Stimulated activated CD8-positive, alpha-beta memory T cell treated with anti-CD3 and anti-CD28 coated beads, Interleukin-4, amount 100 ng/mL, for 1 hour (primary cell): ENCODE measurements at places on chromosomes 12 and 14.

DNA sequence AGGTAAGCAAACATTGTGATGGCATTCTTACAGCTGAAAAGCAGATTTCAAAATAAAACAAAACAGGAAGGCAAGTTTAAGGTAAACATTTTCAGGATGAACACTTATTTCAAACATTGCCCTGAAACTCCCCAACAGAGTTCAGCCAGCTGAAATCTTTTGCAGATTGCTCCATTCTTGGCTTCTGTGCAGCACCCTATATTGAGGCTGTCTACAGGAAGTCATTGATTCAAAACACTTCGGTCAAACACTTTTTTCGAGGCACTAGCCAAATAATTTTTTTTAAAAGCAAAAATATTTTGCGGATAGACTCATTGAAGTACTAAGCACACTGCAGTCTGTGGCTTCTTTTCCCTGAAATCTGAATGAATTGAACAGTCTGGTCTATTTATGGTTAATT is 318.1 kb upstream of the PDE3A start:
- no peak for DNase-seq

- no peak for DNase-seq
Measured at GRCh38 chr12:6052206-6052939, 72.1 kb downstream of the VWF start.

- DNase-seq = no peak
Measured at GRCh38 chr14:75627406-75627805, 33.3 kb downstream of the ERG28 start.

GRCh38 chr14:95267306-95267705 is 52.4 kb downstream of the CLMN start:
- no peak for DNase-seq

DNA sequence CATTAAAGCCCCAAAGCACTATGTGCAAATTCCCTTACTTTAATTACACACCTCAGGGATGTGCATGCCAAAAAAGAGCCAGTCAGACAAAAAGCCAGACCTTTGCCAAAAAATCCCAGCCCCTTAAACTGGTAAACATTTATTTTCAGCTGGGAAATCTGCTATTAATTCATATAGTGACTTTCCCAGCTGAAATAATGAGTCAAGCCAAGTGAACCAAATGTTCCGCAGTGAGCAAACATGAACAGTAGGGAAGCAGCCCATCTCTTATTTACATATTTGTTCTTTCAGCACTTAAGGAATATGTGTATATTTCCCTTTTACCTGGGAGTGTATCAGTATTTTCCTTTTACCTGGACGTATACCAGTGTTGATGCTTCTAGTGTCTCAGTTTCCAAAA is 44.0 kb upstream of the OTX2 start:
- DNase-seq = no peak

DNA sequence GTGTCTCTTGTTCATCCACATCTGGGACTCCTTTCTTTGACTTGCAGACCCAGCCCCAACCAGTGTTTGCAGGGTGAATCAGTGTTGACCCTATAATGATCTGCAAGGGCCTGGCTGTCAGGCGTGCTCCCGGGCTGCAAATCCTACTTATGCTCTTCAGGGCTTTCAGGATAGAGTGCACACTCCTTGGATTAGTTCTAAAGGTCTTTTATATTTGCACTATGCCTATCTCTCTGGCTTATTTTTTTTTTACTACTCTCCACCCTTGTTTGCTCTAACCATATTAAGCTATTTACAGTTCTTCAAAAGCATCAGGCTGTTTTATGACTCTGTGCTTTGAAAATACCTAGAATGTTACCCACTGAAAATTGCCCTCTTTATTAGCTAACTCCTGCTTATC is 4.3 kb upstream of the PRICKLE1 start:
- DNase-seq = no peak

- DNase-seq = no peak
Measured at GRCh38 chr12:18400186-18400585, 138.9 kb downstream of the PIK3C2G start.

DNA sequence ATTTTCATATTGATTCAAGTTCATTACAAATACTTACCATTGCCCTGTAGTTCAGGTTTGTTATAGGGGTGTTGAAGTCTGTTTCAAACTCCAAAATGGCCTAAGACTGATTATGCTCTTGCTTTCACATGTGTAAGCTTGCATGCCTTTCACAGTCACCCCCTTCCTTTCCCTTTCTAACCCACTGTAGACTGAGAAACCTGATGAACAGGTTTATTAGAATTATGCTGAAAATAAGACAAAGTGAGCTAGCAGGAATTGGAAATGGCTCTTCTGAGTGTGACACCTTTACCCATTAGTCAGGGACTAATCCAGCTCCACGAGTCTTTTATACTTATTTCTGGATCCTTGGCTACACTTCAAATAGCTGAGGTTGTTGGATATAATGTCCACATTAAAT is 38.9 kb downstream of the FBXO33 start:
- no peak for DNase-seq

GRCh38 chr12:27101290-27101689 is 18.9 kb upstream of the C12orf71 start:
- no peak for DNase-seq

- no peak for DNase-seq
Measured at GRCh38 chr14:49314737-49315136, 271.4 kb downstream of the RPS29 start.

GRCh38 chr12:18591473-18591872 is 146.3 kb downstream of the PLCZ1 start:
- no peak for DNase-seq

- no peak for DNase-seq
Measured at GRCh38 chr14:73188501-73188911, 48.8 kb upstream of the PAPLN start.

GRCh38 chr14:74983343-74983742 is 19.4 kb upstream of the EIF2B2 start:
- DNase-seq = no peak

- DNase-seq = no peak
Measured at GRCh38 chr14:51931308-51931707, 58.0 kb upstream of the RTRAF start.

GRCh38 chr14:105123981-105124765 is 44.4 kb downstream of the JAG2 start:
- no peak for DNase-seq

GRCh38 chr12:21073822-21074460 is 57.1 kb upstream of the SLCO1B1 start:
- DNase-seq = no peak

- no peak for DNase-seq
Measured at GRCh38 chr12:131950182-131950913, 606 bp downstream of the EP400 start.

- DNase-seq = no peak
Measured at GRCh38 chr12:14880890-14881453, 4.7 kb downstream of the MGP start.

DNA sequence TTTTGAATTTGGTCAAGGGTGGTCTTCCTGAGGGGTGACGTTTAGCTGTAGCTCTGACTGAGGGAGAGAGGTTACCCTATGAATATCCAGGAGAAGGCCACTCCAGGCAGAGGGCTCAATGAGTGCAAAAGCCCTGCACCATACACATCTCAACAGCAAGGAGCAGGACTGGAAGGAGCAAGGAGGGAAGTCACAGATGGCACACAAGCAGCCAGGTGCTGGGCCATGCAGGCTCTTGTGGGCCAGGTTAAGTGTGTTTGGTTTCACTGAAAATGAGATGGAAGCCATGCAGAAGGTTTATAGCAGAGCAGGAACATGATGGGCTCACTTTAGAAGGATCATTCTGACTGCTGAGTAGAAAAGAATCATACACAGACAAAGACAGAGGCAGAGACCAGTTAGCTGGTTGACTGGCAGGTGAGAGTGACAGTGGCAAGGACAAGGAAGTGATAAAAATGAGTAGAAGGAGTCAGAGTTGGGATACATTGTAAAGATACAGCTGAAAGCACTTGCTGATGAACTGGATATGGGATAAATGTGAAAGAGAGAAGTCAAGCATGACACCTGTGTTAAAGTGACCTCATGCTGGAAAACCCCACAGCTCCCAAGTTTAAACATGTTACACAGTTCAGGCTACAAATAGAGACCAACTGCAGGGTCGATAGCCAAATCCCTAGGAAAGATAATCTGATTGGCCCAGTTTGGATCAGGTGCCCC is 81.2 kb downstream of the PRKD1 start:
- DNase-seq = no peak
